Stimulated activated CD8-positive, alpha-beta memory T cell treated with anti-CD3 and anti-CD28 coated beads, Interleukin-12 subunit alpha, Interleukin-12 subunit beta, amount 100 ng/mL, for 4 hours (primary cell): ENCODE measurements at places on chromosomes 3 and 15.

GRCh38 chr3:149603126-149604074 lies 54.4 kb downstream of the WWTR1 start:
- no peak for DNase-seq

DNA sequence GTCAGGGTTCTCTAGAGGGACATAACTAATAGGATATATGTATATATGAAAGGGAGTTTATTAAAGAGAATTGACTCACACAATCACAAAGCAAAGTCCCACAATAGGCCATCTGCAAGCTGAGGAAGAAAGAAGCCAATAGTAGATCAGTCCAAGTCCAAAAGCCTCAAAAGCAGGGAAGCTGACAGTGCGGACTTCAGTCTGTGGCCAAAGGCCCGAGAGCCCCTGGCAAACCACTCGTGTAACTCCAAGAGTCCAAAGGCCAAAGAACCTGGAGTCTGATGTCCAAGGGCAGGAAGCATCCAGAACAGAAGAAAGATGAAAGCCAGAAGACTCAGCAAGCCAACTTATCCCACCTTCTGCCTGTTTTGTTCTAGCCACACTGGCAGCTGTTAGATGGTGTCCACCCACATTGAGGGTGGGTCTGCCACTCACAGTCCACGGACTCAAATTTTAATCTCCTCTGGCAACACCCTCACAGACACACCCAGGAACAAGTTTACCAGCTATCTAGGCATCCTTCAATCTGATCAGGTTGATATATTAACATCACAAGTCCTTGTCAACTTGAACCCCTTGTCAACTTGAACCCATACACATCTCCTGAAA lies 54.2 kb upstream of the ACAD9 start:
- DNase-seq = no peak

GRCh38 chr15:99764522-99764921 lies 31.3 kb upstream of the LYSMD4 start:
- DNase-seq = no peak

DNA sequence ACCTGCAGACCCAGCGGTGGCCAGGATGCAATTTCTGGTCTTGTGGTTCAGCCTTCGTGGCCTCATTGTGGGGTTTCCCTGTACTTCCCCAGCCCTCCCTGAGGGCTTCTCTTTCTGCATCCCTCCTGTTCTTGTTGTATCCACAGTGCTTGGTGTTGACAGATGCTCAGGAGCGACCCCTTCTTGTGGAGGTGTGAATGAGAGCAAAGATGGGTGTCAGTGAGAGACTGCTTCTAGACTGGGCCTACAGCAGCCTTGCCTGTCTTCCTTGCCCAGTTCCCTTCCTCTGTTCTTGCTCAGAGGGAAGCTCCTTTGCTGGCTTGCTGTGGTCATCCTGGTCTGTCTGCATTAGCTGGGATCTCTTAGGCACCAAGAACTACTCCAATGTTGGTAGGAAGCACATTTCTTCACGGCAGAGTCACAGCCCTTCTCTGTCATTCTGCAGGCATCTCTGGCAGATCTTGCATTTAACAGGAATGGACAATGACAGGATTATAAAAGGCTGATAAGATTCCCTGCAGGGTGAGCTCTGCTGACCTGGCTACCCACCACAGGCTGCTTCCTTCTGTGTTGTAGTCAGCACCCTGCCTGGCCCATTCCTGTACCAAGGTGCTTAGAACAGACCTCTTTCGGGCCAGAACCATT lies 317.8 kb upstream of the C2CD4B start:
- DNase-seq = no peak

- no peak for DNase-seq
These were observed 55.0 kb upstream of the SNRPN start for GRCh38 chr15:24899795-24900194.

GRCh38 chr15:71501344-71502076 lies 308.8 kb upstream of the NR2E3 start:
- DNase-seq = no peak

DNA sequence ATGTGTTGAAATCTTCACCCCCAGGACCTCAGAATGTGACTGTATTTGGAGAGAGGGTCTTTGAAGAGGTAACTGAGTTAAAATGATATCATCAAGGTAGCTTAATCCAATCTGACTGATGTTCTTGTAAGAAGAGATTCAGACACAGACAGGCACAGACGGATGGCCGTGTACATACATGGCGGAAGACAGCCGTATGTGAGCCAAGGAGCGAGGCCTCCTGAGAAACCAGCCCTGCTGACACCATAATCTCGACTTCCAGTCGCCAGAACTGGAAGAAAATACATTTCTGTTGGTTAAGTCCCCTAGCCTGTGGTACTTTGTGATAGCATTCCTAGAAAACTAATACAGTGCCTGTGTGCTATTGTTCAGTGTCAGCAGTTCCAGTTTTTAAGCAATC lies 73.6 kb downstream of the APBA2 start:
- no peak for DNase-seq

- no peak for DNase-seq
These were observed 176.1 kb upstream of the CHL1 start for GRCh38 chr3:20421-20820.

DNA sequence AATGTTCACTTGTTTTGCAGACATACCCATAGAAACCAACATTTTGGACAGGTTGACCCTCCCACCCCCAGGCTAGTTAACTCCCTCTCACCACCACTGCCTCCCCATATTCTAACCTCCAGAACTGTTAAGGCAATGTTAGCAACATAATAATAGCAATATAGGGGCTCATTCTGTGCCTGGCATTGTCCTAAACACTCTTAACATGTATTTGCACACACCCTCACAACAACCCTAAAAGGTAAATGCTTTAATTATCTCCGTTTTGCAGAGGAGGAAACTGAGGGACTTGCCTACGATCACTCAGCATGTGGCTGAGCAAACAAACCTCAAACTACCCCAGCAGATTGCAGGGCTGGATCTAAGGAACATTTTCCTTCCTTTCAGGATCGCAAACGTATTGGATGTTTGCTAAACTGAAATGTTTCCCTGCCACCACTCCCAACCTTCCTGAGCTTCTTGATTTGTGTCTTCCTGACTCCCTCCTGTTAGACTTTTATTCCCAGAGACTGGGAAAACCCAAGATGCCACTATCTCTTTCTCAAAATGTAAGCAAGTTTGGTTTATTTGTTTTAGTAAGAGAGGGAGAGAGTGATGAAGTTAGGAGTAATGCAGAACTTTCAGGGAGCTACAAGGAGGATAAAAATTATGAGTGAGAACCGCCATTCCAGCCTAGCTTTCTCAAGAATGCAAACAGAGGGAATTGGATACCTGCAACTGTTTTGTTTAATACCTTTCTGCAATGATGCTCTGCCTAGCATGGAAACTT lies 1.3 kb downstream of the SCG5 start:
- no peak for DNase-seq

- no peak for DNase-seq
These were observed 3.6 kb downstream of the CLDN1 start for GRCh38 chr3:190318666-190319065.

DNA sequence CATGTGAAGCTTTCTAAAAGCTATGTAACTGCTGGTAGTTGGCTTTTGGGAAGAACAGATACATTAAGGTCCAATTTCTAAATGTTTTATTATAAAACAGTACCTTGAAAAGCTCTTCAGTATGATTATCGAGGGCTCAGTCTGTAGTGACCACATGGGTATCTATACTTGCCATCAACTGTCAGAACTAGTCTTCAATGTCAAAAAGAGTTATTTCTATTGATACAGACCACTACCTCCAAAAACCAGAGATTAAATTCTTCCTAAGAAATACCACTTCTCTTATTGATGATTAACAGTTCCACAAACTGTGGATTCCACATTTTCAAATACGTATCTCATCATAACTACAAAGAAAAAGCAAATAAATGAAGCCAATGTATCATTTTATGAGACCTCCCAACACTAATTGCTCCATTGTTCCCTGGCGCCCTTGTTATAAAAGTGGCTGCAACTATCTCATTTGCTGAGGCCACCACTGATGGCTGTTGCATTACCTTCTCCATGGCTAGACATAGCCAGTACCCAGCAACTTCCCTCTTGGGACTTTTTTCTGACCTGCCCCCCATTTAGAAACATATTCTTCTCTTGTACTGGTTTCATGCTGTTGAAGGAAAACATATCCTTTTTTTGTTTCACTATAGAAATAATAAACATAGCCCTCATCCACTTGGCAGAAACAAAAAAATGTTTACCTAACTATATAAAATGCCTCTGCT lies 33.9 kb upstream of the MBNL1 start:
- no peak for DNase-seq

- DNase-seq = no peak
These were observed 29.1 kb downstream of the HDAC11 start for GRCh38 chr3:13509059-13509815.

GRCh38 chr3:42683875-42684598 lies 1.3 kb upstream of the KLHL40 start:
- no peak for DNase-seq

- DNase-seq = no peak
These were observed 24.7 kb downstream of the ZNF80 start for GRCh38 chr3:114212646-114213045.

- DNase-seq = no peak
These were observed 782 bp upstream of the UACA start for GRCh38 chr15:70763950-70764730.

GRCh38 chr15:45854455-45855202 lies 219.8 kb downstream of the SQOR start:
- no peak for DNase-seq

- no peak for DNase-seq
These were observed 381.4 kb downstream of the NTRK3 start for GRCh38 chr15:87874896-87875711.

GRCh38 chr15:70795311-70795665 lies 31.9 kb upstream of the UACA start:
- no peak for DNase-seq

- no peak for DNase-seq
These were observed 68.2 kb downstream of the HMCES start for GRCh38 chr3:129346695-129347457.

DNA sequence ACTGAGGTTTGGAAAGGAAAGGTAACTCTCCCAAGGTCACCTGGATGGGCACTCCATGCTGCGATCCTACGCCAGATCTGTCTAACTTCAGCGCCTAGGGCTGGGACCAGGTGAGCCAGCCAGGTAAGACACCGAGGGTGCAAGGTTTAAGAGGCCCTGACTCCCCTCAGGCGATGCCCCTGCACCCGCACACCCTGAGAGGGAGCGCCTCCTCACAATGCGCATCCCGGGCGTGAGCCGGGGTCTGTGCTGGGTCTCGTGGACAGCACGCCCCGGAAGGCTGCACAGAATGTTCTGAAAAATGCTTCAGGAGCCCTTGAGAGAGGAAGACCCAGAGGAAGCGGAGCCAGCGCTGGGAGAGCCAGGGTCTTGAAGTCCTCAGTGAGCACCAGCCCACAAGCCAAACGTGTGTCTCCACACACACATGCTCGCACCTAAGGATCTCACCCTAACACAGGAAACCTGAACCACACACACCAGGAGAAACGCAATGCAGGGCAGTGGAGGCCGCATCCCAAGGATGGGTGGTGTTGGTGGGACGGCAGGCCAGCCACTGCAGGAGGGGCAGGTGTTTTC lies 142.0 kb downstream of the ADAMTS17 start:
- no peak for DNase-seq

DNA sequence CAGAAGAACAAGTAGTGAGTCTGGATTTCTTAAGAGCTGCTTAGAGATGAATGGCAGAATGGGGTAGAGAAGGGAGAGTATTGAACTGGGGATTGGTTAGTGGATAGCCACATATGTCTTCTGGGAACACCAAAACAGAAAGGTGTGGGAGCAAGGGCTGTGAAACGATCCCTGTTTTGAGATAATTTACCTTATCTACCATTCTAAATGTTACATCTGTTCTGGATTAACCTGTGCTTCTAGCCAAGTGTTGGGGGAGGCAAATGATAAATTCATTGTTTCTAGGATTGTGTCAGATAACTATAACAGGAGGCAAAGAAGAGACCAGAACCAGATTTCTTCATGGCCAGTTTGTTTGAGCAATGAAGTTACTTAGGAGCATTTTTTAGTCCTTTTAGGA lies 8.4 kb downstream of the NR1D2 start:
- no peak for DNase-seq

- no peak for DNase-seq
These were observed 223.4 kb downstream of the THRB start for GRCh38 chr3:24271228-24271627.

DNA sequence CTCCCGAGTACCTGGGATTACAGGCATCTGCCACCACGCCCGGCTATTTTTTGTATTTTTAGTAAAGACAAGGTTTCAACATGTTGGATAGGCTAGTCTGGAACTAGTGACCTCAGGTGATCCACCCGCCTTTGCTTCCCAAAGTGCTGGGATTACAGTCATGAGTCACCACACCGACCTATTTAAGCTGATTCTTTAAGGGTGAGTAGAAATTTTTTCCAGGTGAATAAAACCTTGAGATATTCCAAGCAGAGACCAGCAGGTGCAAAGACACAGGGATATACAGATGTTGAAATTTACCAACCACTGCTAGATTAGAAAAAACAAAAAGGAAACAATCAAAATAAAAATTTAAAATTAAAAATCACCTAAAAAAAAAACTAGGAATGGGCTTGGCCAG lies 74.4 kb upstream of the CHRNB4 start:
- DNase-seq = no peak

DNA sequence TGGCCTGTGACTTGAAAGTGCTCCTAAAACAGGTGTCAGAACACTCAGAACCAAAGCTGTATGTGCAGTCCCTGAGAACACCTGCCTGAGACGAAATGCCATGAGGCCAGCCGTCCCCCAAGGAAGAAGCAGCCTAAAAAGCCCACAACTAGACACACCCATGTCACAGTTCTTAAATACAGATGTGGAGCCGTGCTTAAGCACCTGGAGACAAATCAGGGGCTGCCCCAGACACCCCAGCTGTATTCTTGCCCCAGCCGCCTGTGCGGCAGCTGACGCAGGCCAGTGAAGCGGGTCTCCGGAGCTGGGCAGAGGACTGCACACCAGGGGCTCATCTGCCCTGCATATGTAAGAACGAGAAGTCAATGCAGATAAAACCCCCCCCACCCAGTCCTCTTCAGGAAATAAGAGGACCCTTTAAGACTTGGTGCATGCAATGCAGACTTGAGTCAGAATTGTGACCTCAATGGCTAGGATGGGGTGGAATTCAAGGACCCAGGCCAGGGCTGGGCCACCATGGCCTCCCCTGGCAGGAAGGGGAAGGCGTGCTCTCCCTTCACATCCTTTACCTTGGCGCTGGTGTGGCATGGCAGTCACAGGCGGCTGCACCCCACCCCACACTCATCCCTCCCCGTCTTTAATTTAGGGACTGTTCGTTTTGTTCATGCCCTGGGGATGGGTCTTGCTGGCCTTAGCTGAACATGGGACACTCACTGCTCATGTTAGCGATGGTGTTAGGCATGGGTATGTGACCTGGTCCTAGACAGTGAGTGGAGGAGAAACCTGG lies 27.7 kb upstream of the PLXNA1 start:
- no peak for DNase-seq
